ENCODE measurements at places on chromosomes 7 and 10.

GRCh38 chr10:72171175-72171630 lies 44.6 kb upstream of the ANAPC16 start:
- no peak for DNase-seq

- DNase-seq, result no peak
Observed at GRCh38 chr7:894164-894867, 18.0 kb downstream of the GET4 start.

DNA sequence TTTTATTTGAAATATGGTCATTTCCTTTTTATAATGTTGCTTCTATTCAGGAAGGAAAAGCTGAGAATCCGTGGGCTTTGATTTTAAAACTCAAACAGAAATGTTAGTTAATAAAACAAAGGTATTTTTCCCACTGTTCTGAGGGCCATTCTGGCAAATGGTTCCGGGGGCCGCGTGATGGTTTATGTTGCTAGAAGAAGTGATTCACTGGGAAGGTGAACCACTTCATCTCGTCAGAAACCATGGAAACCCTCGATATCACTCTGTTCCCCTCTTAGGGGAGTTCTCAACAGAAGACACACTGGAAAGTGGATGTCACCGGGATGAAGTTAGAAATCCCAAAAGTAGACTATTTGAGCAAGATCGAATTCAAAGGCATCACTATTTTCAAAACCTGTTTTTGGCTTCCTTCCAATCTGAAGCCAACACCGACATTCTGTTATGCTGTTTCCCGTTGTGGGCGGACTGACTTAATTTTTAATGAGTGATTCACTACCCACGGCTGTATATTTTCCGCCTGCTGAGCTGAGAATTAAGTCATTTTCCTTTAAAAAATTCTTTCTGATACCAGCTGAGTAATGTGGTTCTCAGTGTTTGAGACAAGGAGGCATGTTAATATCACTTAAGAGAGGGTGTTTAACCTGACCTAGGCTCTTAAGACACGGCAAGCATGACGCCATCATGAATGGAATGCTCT lies 84.1 kb downstream of the PTPRE start:
- no peak for DNase-seq

- DNase-seq, result peak; percentile 51
Observed at GRCh38 chr7:37920305-37920848, at the start of gene EPDR1. EPDR1 (plus strand) TSS chr7:37920640; CDS start chr7:37920940, 300 bp downstream.

- DNase-seq, result no peak
Observed at GRCh38 chr10:89346405-89347254, 18.8 kb downstream of the IFIT3 start.

DNA sequence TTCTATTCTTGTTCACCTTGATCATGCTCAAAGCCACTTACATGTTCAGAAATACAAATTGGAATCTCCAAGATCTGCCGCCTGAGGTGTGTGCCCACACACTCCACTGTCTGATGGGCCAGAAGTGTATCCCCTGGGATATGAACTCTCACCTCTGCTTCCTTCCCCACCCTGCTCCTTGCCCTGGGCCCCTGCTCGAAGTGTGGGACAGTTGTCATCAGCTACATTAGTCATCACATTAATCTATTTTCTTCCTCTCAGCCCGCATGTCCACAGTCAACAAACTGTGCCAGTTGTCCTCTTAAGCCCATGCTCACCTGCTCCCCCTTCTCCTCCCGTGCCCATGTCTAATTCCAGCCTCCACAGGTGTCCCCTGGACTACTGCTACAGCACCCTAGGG lies 154.7 kb downstream of the PTPN20 start:
- DNase-seq, result no peak

DNA sequence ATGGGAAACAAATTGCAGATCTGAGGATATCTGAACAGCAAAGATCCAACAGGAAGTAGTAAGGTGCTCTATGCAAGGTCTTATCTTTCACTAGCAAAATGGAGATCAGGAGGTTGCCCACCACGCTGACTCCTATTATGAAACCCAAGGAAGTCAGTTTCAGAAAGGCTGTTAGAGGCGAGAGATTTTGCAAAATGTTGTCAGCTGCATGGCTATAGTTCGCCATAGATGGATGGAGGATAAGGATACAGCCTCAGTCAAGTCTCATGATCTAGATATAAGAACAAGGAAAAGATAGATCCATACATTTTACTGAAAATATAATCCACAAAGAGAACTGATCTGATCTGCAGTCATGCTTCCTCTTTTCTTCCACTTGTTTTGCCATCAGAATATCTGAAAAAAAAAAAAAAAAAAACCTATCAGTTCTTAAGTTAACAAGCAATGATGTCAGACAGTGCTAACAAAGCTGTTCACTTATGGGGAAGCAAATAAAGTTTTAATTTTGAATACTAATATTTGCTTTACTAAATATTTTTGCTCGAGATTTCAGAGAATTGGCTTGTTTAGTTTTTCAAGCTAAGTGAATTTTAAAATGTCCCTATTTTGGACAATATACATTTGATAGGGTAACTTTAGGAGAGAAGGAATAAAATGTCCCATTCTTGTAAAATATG lies 2.0 kb downstream of the GPR85 start:
- DNase-seq, result no peak

GRCh38 chr10:72077275-72077990 lies 10.9 kb downstream of the SPOCK2 start:
- DNase-seq, result no peak

- no peak for DNase-seq
Observed at GRCh38 chr10:102648889-102649796, 4.9 kb downstream of the TRIM8 start.

- DNase-seq, result no peak
Observed at GRCh38 chr7:42625421-42625820, 286.4 kb downstream of the C7orf25 start.

- DNase-seq, result no peak
Observed at GRCh38 chr7:77655836-77656455, 40.3 kb upstream of the RSBN1L start.

- no peak for DNase-seq
Observed at GRCh38 chr7:26858735-26859134, 5.7 kb downstream of the SKAP2 start.

DNA sequence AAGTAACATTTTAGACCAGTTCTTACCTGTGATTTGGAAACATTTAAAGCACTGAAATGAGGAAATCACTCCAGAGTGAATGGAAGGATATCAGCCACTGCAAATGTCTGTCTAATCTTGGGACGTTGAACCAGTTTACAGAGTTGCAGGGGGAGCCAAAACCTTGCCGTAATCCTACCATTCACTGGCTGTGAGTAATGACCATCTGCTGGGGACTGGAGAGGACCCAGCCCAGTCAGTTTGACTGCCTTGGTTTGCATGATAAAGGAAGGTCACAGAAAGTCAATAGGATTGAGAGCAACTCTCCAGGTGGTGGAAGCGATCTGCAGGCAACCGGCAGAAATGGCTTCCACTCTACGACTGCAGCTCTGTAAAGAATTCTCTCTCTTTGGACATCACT lies 167.2 kb downstream of the AKR1D1 start:
- no peak for DNase-seq

Data from KG1 (cell line).